ENCODE measurements at places on chromosomes 7 and 10.

GRCh38 chr7:139675127-139676125 is 102.4 kb downstream of the HIPK2 start:
- DNase-seq: no peak

GRCh38 chr7:157362729-157363128 is 25.9 kb downstream of the DNAJB6 start:
- DNase-seq: no peak

GRCh38 chr7:114789871-114790311 is 132.0 kb upstream of the MDFIC start:
- no peak for DNase-seq

- no peak for DNase-seq
Measured at GRCh38 chr7:140484479-140484878, 5.2 kb upstream of the MKRN1 start.

- no peak for DNase-seq
Measured at GRCh38 chr7:129146237-129146979, 1.9 kb downstream of the TSPAN33 start.
